Mesothelial cell of epicardium (in vitro differentiated cells): ENCODE measurements at places on chromosomes 12 and 14.

GRCh38 chr14:70811578-70811977 is 2.3 kb upstream of the MAP3K9 start:
- no peak for DNase-seq

GRCh38 chr14:60061371-60061770 is 30.4 kb upstream of the PCNX4 start:
- DNase-seq = no peak

DNA sequence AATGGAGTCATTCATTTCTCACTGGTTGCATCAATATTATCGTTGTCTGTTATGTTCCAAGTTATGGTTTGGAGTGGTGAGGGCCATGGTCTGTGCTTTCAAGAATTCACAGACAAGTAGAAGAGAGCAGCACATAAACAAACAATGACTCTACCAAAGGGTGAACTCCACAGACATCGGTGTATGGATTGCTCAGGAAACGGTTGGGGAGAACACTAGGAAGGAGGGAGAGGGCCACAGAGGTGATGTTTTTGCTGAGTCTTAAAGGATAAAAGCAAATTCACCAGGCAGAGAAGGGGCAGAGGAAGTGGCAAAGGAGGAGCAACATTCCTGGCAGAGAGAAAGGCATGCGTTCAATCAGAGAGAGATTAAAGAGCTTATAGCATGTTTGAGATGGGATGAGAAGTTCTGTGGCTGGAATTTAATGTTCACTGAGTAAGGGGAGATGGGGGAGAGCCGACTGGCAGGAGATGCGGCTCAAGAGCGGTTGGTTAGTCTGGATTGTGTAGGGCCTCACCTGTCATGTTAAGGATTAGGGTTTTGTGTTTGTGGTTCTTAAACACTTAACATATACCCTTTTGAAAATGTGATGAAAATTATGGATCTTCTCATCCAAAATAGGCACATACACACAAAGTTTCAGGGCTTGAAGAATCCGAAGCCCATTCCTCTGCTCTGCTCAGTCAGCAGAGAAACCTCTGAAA is 42.3 kb upstream of the FRMD6 start:
- no peak for DNase-seq

DNA sequence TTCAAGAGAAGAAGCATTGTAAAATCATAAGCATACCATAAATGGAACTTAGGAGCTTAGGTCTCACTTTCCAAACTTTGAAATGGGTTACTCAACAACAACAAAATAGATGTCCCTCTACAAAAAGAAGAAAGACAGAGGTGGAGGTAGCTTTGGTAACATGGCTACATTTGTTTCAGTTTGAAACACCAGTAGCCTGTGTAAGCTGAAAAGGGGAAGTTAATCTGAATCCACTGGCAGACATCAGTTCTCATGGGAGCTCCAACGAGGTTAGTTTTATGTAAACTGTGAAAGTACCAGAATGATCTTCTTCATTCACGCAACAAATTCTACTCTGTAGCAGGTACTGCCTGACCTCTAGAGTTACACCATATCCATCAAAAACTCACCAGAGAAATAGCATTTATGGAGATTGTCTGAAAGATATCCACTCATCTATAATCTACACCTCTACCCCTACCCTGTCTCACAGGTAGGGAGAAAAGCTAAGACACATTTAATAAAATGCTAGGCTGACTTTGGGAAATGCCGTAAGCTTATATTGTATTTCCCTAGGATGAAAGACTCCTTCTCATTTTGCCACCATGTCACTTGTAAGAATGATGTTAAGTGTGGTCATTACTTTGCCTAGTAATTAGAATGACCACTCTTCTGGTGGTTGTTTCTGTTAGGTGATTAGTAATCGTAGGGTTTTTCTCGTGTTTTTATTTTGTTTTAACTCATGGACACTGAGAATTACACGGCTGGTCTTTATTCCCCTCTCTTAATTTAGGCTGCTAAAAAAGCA is 224.1 kb downstream of the ASCL1 start:
- DNase-seq = no peak

DNA sequence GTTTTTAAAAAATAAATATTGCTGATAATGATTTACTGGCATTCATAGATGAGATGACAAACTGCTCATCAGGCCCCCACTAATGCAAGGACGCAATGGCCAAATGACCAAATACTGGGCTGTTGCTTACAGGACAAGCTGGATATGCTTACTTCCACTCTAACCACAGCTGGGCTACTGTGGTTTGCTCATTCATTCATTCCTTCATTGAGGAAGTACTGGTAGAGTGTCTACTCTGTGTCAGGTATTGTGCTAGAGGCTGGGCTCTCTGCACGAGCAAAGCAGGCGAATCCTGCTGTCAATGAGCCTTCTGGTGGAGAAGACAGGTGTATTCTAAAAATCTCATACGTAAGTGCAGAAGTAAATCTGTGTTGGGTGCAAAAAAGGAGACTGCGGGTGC is 113.3 kb upstream of the SLC38A2 start:
- no peak for DNase-seq

DNA sequence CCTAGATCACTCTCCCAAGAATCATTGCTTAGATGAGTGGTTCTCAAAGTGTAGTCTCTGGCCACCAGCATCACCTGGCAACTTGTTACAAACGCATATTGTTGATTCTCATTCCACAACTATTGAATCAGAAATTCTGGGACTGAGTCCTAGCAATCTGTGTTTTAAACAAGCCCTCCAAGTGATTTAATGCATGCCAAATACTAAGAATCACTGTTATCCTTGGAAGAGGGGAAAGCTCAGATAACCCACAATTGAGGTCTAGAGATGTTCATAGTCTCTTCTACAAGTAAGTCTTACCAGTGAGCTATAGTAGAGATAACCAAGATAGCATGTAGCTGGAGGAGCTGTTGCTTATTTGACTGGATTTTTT is 666.6 kb downstream of the DIO2 start:
- no peak for DNase-seq

DNA sequence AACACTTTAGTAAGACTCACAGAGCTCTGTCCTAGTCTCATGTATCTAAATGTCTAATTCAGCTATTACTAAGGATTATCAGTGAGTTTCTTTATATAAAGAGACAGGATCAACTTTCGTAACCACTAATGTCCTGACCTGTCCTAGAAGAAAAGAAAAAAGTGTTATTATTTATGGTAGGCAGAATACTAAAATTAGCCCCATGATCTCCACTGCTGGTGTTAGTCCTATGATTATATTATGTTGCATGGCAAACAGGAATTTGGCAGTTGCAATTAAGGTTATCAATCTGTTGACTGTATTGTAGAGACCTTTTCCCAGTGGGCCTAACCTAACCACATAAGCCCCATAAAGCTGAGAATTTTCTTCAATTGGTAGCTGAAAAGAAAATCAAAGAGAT is 132.9 kb upstream of the DIO2 start:
- DNase-seq = no peak

DNA sequence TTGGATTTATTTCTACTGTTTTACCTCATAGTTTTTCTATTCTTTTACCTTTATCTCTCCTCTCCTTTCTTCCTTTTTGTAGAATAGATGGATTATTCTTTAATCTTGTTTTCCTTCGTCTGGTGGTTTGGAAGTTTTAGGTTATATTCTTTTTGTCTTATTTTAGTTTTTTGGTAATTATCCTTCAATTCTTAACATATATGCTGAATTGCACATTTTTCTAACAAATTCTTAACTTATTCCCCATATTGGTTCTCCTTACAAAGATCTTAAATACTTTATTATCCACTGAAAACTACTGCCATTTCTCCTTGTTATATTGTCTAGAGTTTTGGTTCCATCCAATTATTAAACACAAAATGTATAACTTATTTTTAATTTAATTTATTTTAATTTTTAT is 42.3 kb downstream of the CATSPERB start:
- DNase-seq = no peak

- no peak for DNase-seq
These were observed 390.0 kb downstream of the AEBP2 start for GRCh38 chr12:19829100-19829853.

DNA sequence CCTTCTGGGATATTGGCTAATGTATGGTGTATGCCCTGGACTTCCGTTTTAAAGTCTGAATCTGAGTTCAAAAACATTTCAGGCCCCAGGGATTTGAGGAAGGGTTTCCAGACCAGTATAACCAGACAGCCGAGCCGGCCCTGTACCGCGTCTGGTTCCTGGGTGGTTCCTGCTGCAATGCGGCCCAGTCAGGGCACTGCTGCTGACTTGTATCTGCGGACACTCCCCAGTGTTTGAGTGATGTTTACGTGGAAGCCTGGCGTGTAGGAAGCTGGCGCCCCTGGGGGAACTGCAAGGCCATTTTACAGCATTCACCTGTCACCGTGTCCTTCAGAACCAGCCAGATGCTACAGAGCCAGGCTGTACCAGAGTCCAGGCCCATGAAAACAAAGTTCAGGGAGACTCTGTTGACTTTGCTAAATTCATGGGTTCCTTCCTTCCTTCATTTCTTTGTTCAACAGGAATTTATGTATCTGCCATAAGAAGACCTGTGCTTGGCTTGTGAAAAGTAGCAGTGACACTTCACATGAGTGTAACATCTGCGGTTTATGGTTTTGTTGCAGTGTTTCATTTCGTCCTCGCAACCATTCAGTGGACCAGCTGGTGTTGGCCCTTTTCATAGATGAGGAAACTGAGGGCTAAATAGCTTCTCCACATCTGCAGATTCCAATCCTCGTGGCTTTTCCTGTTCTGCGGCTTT is 16.8 kb downstream of the EML1 start:
- no peak for DNase-seq

DNA sequence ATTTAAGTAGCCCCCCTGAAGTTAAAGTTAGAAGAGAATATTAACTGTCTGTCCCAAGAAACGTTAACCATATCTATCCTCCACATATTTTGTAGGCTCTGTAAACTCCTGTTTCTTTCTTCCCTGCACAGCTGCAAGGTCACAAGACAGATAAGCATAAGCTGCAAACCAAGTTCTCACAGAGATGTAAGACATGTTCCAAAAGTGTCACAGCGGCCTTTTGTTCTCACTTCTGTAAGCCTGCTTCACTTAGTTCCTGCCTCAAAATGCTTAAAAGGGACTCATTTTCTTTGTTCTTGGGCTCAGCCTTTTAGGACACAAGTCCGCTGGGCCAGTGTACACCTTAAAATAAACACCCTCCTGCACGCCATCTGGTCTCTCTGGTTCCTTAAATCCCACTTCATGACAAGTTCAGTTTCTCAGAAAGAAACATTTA is 3.2 kb downstream of the RNASE1 start:
- DNase-seq = no peak

GRCh38 chr14:104792945-104793702 is 2.4 kb downstream of the AKT1 start:
- DNase-seq = no peak

DNA sequence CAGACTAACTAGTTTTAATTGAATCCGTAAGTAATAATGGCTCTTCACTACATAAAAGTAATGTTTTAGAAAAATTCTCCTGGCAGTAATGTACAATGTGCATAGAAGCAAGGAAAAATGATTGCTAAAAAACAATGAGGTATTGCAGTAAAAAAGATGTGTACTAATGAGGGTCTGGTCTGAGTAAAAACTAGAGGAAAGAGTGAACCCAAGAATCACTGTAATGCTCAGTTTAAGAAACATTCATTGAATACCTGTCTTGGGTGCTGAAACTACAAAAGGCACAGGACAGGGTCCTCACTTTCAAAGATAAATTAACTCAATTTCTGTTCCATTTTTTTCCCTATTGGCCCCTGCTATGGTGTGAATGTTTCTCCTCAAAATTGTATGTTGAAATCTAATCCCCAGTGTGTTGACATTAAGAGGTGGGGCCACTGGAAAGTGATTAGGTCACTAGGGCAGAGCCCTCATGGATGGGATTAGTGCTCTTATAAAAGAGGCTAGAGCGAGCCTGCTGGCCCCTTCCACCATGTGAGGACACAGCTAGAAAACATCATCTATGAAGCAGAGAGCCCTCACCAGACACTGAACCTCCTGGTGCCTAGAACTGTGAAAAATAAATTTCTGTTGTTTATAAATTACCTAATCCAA is 51.6 kb downstream of the RPS6KA5 start:
- DNase-seq = no peak

DNA sequence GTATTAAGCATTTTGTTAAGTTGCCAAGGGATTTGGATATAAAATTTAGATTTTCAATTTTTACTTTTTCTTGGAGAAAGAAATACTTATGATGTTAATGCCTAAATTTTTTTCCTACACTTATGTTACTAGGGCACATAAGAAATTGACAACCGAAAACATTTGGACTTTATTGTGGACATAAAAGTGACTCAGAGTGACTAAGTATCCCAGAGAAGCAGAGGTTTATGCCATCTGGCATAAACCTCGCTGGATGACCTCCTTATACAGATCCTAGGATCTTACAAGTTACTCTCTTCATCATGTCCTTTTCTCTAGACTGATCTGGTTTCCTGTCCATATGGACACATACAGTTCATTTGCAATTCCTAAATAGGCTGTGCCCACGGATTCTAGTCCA is 89.8 kb downstream of the RERG start:
- DNase-seq = no peak

DNA sequence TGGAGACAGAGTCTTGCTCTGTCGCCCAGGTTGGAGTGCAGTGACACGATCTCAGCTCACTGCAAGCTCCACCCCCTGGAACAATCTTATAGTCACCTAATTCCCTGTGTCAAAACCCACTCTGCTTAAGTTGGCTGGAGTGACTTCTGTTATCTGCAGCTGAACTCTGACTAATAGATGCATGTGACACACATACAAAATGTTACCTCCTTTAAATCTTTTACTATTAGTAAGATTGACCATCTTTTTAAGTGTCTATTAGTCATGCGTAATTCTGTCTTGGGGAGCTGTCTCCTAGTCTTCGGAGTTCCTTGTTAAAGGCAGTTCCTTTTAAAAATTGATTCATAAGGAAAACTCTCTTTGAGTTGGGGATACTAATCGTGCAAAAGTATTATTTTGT is 7.4 kb downstream of the IFI27L1 start:
- no peak for DNase-seq

DNA sequence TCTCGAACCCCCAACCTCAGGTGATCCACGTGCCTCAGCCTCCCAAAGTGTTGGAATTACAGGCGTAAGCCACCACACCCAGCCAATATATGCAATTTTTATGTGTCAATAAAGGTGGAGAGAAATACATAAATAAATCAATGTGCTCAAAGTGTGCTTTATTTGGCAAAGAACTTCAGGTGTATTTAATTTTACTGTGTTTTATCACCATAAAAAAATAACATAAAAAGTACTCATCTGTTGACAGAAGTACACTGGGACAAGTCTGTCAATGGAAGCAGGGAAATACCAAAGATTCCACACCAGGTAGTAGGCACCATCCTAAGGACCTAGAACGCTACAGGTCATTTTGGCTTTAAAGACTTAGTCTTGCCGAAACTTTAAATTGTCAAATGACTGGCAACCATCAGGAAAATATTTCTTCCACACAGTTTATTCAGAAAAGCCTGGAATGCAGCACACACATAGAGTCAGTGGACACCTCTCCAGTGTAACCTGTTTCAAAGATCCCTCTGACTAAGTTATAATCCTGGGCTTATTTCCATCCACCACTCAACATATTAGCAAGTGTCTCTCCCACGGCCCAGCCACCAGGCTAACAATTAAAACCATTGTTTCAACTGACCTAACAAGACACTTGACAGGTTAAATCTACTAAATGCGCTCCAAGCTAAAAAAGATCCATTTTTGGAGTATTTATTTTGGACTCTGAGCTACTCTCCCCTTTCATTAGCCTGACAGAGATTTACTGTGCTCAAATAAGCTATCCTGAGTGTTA is 4.2 kb downstream of the ERO1A start:
- no peak for DNase-seq

GRCh38 chr12:38961683-38962082 is 56.3 kb upstream of the CPNE8 start:
- DNase-seq = no peak
